Ascending aorta (tissue), 2 donors: ENCODE measurements at places on chromosomes 1 and 21.

GRCh38 chr1:207049974-207050391, 1.0 kb downstream of the YOD1 start:
- no peak for DNase-seq

DNA sequence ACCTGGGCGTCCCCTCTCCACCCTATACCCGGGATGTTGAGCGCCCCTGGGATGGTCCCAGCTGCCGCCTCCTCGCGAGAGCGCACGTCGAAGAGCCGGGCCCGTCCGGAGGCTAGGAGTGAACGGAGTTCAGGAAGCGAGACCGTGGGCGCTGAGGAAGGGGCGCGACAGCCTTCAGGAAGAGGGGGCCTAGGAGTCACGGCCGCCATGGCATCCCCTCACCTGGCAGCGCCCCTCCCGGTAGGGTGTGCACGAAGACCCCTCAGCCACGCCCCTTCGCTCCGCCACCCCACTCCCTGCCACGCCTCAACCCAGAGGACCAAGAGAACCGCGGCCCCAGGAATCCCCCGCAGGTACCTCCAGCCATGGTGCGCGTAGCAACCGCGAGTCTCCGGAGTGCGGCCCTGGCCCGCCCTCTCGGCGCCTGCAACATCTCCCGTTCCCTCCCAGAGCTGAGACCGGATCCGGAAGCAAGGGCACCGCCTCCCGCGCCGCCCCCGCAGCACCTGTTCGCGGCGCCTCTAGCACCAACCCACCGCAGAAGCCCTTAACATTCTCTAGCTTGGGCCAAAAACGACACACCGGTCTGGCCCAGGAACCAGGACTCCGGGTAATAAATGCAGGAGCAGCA, at the start of gene TSTD1:
TSS of gene TSTD1 (minus strand) at position 442 of the 631 bp plus-strand sequence. CDS start at position 367, 75 bp downstream.
- DNase-seq = no peak

- DNase-seq = no peak
Observed at GRCh38 chr1:36174713-36175112, 18.8 kb downstream of the MAP7D1 start.

DNA sequence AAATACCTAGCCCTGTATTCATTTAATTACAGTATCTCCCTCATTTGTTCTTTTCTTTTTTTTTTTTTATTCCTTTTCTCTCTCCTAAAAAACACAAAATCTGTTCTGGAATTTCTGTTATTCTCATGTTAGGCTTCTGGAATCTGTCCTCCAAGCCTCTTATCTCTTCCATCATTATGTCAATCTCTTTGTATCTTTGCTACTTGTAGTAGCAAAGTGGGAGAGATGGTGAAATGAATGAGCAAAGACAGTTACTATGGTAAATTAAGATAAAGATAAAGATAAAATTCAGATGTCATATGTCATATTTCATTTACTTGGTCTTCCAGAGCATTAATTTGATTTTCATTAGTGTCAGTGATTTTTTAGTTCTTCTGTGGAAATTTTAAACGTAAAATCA, 155.1 kb downstream of the FGGY start:
- no peak for DNase-seq

DNA sequence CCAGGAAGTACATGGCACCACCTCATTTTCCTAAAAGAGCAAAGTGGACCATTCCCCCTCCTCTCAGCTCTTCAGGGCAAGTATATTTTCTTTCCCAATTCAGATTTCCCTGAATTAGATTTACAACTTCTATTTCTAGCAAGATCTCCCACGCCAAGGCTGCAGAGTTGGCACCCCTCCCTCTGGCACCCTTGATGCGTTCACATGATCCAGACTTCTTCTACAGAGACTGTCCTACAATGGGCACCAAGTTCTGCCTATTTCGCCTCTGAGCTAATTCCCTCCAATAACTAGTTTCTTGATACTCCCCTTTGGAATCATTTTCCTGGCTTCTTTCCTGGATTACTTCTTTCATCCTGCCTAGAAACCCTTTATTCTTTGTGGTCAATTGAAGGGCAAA, 122.0 kb downstream of the CDC7 start:
- peak; percentile 89 for DNase-seq
